ENCODE measurements at places on chromosomes 4 and X. TPM values are rescaled to one million over a fixed set of nuclear protein-coding genes. Genes with fewer than 3 reads are reported as not detected.

DNA sequence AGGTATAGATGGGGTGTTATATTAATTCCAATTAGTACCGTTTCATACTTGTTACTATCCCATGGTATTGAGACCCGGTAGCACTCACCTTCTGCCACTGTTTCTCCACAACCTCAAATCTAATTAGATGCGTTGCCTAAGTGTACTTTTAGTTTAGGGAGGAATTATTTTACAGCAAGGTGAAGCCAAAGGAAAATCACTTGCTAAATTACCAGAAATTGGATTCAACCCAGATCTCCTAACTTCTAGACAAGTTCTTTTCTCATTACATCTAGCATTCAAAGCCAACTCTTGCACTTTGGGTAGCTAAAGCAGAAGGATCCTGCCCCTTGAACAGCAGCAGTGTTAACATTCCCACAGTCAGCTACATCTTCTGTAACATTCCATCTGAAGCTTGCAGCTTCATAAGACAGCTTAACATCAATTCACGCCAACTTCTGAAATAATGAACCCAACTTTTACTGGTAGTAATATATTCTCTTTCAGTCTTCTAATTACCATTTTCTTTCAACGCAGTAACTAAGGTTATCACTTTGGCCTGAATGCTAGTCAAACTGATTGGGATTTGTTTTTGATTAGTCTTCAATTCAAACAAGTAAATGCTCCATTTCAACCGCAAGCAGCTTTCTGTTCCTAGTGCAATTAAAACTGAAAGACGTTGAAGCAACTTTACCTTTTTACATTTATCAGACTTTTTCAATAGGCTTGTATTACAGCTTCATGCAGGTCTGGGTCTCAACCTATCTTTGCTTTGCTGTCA, 934 bp upstream of the SEC31A start:
- DNase-seq = no peak

CXCL10 gene
- 1.3 TPM for total RNA-seq

DNA sequence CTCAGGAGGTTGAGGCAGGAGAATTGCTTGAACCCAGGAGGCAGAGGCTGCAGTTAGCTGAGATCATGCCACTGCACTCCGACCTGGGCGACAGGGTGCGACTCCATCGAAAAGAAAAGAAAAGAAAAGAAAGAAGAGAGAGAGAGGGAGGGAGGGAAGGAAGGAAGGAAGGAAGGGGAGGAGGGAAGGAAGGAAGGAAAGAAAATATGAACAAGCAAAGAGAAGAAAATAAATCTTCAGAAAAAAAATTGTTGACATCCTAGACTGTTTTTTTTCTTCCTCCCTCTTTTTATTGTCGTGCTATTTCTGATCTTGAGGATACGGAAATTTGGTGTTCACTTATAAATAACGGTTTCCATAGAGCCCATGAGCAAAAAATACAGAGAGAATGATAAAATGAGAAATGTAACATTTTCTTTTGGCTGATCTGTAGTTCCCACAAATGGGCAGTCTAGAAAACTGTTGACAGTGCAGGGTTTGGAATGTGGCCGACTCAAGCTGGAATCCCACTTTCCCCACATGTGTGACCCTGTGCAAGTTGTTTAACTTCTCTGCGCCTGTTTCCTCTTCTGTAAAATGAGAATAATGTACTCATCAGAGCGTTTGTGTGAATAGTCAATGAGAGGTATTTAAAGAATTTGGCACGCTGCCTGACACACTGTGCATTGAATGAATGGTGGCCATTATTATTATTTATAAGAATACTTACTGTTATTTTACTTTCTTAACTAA, 19.4 kb downstream of the SORBS2 start:
- DNase-seq = no peak

DNA sequence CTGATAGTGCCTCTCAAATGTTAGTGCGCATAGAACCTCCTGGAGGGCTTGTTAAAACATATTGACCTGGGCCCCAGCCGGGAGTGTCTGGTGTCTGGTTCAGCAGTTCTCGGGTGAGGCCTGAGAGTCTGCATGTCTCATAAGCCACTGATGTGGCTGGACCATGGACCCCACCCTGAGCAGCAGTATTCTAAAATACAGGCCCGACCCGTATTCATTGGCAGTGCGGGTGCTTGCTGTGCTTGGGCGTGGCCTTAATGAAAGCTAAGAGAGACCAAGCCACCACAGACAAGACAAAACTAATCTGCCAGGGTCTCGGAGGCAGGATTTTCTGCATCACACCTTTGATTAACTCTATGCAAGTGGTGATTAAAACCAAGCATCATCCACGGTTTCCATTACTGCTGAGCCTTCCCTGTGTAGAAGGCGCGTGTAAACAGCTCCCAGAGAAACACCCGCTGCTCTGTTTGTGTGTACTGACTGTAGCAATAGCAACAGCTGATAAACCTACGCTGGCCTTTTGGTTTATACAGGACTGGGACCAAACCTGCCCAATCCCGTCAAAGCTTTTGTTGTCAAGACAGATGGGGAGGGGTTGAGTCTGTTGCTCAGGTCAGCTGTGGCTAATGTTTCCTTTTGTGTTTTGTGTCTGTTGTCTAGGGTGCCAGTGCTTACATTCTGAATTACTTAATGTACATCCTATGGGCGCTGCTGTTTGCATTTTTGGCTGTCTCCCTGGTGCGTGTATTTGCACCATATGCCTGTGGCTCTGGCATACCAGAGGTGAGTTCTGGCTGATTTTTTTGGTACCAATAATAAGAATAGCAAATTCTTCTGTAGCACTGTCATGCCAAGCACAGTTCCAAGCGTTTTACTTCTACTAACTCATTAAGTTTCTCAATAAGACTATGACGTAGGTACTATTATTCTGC, 40.8 kb downstream of the CLCN4 start:
- no peak for DNase-seq

IL2RG gene
- total RNA-seq = 155 TPM

GATA1 gene
- 0.36 TPM for total RNA-seq

GRCh38 chrX:115949900-115950822, 220.4 kb upstream of the AGTR2 start:
- DNase-seq = no peak

- no peak for DNase-seq
Measured at GRCh38 chr4:155543126-155543765, 123.4 kb upstream of the GUCY1A1 start.

Data from GM12878 (cell line).